ENCODE measurements at places on chromosomes 11 and 22.

GRCh38 chr11:21640491-21640890 lies 552.4 kb upstream of the ANO5 start:
- DNase-seq: no peak

DNA sequence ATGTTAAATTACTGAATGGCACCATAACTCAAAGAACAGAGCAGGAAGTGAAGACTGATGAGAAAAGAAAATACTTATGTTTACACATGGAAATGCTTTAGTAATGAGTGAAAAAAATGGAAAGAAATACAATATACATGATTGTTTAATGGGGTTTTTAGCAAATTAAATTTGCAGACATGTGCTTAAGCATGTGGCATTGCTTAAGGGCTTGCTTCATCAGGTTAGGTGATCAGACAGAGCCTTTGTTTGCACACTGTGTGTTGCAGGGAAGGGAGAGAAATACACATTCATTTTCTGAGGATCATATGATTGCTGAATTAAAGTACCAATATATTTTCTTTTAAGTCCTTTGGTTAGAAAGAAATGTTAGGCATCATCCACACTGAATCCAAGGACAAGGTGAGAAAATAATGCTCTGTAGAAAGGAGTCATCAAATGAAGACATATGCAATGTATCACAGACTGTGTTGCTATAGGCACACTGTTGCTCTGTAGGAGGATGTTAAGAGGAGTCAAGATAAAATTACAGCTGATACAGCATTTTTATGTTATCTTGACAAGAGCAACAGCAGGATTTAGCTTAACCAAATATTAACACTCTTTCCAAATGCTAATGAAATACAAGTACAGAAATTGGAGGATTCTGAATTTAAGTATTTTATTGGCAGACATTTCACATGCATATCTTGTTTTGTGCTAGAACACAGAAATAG lies 23.4 kb upstream of the ARHGAP20 start:
- no peak for DNase-seq

DNA sequence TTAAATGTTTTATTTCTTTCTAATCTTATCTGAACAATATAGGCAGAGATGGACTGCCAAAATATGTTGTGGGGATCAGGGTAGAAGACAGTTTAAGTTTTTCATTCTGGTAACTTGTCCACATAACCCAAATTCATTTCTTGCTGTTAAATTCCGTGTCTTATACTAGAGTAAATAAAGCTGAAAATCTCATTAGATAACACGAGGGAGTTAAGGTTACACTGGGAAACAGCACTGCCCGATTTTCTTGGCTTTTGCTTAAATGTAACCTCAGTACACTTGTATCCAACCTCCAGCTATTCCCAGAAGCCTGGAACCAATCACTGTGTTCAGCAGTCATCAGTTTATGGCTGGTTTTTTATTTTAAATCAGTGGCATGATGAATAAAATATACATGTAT lies 48.2 kb downstream of the MICAL3 start:
- DNase-seq: no peak

GRCh38 chr11:66762088-66762487 lies 33.1 kb upstream of the SPTBN2 start:
- no peak for DNase-seq

DNA sequence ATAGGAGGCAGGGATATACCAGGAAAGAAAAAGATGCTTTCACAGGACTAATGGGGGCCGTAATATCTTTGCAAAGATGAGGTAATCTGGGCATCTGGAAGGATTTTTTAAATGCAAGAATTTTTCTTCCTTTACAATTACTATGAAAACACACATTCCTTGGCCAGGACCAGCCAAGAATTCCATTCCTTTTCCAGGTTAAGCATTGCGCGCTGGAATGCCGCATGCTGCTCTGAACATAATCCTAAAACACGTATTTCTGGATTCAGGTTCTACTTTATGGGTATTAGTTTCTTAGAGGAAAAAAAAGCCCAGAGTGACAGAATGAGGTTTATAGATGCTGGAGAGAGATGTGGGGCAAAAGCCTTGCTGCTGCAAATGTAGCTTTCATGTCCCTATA lies 99.4 kb upstream of the SORL1-AS1 start:
- no peak for DNase-seq

- DNase-seq: peak; percentile 36
Measured at GRCh38 chr22:32615874-32616564, 141.4 kb downstream of the FBXO7 start.

DNA sequence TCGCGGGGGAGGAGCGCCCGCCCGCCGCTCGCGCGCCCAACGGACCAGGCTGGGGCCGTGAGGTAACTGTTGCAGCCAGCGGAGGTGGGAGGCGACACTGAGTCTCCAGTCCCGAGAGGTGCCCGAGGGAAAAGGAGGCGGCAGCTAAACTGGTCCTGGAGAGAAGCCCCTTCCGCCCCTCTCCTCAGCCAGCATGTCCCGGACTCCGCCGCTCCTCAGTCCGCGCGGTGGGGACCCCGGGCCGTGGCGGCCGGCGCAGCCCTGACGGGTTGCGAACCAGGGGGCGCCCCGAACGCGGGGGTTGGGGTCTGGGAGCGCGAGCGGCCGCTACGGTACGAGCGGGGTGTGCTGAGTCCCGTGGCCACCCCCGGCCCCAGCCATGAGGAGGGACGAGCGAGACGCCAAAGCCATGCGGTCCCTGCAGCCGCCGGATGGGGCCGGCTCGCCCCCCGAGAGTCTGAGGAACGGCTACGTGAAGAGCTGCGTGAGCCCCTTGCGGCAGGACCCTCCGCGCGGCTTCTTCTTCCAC lies at the start of gene PDE3B:
Gene PDE3B, plus strand, starts transcription at position 108 of the 529 bp plus-strand sequence. Its CDS starts 272 bp downstream, at position 380.
- DNase-seq: peak; percentile 83

DNA sequence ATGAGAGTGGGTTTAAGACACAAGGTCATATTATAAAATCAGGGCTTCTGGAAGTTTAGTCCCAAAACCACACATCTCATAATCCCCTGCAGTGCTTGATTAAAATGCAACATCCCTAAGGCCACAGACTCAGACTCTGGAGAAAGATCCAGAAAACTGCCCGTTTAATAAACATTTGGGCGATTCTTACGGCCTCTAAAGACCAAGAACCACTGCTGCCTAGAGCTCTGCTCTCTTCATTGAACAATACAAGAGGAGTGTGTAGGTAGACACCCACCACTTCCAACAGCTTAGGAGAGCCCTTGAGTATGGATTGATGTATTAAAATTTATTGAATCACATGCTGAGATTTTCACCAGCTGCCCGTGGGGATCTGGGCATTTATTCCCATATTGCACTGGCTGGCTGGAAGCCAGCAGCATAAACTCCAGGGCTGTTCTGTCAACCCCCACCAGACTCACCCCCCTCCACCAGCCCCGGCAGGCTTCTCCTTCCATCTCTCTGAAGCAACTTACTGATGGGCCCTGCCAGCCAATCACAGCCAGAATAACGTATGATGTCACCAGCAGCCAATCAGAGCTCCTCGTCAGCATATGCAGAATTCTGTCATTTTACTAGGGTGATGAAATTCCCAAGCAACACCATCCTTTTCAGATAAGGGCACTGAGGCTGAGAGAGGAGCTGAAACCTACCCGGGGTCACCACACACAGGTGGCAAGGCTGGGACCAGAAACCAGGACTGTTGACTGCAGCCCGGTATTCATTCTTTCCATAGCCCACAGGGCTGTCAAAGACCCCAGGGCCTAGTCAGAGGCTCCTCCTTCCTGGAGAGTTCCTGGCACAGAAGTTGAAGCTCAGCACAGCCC lies 749 bp upstream of the BEST1 start:
- DNase-seq: peak; percentile 77

- DNase-seq: no peak
Measured at GRCh38 chr22:19641254-19641982, 72.9 kb upstream of the SEPTIN5 start.

- no peak for DNase-seq
Measured at GRCh38 chr11:107969219-107969618, 39.5 kb upstream of the CUL5 start.

- DNase-seq: no peak
Measured at GRCh38 chr22:38471237-38471636, 3.3 kb downstream of the KDELR3 start.

DNA sequence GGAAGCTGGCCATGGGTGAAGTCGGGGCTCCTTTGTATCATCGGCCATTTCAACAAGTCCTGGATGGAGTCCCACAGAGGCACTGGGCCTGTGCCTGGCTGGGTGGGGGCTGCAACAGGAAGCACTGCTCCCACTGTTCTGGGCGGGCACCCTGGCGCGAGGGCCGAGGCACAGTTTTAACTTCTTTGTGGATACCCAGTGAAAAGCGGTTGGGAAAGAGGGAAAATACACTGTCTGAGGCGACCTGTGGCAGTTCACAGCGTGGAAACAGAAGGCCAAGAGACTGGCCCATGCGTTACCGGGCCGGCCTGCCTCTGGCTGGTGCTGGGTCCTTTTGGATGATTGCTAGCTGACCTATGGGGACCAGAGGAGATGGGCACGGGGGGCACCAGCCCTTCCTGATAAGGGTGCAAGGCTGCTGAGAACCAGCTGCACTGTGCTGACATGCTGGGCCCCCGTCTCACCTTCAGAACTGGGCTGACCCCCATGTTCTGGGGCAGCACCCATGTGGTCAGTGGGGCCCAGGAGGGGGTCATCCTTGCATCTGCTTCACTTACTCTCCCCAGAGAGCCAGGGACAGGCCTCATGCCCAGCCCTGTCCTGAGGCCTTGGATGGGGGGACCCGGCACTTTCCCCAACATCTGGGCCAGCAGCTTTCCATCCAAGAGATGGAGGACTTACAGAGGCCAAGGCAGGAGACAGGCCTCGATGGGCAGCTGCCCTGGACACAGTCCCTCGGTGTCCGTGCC lies 4.2 kb downstream of the OVOL1 start:
- DNase-seq: no peak

DNA sequence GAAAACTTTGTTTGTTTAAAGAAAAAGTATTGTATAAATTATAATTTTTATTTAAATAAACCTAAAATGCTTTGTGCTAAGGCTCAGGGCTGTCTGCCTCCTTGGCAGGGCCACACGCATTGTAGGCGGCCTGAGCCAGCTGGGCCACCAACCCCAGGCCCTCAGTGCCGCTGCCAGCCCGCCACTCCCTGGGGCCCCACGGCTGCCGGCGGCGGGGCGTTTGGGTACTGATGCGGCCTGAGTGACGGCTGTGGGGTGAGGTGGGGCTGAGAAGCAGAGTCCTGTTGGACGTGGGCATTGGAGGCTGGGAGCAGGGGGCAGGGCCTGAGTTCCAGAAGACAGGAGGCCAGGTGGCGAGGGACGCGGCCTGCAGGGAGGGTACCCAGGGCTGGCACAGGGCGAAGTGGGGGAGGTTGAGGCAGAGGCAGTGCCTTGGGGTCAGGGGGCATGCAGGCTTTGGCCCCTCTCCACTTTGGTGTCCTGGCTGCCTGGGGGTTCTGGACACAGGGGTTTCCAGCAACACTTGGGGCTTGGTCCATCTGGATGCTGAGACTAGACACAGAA lies 58.3 kb downstream of the CERK start:
- DNase-seq: no peak

GRCh38 chr11:119388103-119388502 lies 6.6 kb upstream of the USP2 start:
- no peak for DNase-seq

GRCh38 chr11:70424765-70425344 lies 26.5 kb downstream of the CTTN start:
- DNase-seq: no peak

All from NCI-H1105 treated with DMSO at 0.1 percent for 48 hours (cell line).